ENCODE measurements at places on chromosomes 12 and 14. TPM values are rescaled to one million over a fixed set of nuclear protein-coding genes. Genes with fewer than 3 reads are reported as not detected.

GRCh38 chr12:91877456-91878235 is 268.0 kb downstream of the BTG1 start:
- DNase-seq: no peak

GRCh38 chr12:64685605-64686004 is 73.6 kb downstream of the GNS start:
- no peak for DNase-seq

- no peak for DNase-seq
Measured at GRCh38 chr14:103738701-103739451, 23.3 kb downstream of the ZFYVE21 start.

DNA sequence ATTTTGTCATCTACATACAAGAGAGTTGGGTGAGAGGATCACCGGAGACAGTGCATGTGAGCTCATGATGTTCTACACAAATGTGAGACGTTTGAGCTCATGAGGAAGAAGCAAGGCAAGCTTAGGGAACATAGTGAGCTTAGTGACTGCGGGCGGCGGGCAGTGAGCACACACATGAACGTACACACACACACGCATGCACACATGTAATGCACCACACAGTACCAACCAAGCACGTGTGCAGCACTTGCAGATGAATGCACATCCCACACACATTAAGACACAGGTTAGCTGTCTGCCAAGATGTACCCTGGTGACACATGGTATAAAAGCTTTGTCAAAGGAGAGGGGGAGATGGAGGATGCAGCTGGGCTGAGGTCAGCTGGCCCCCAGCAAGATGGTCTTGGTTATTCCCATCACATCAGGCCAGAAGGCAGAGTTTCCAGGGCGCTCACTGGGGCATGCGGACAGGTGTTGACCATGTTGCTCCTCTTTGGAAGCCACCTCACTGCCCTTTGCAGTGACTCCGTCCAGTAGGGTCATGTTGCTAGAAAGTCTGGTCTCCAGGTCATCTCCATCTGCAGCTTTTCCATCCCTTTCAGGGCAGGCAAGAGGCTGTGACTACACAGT is 8.7 kb upstream of the CACNA2D4 start:
- DNase-seq: no peak

DNA sequence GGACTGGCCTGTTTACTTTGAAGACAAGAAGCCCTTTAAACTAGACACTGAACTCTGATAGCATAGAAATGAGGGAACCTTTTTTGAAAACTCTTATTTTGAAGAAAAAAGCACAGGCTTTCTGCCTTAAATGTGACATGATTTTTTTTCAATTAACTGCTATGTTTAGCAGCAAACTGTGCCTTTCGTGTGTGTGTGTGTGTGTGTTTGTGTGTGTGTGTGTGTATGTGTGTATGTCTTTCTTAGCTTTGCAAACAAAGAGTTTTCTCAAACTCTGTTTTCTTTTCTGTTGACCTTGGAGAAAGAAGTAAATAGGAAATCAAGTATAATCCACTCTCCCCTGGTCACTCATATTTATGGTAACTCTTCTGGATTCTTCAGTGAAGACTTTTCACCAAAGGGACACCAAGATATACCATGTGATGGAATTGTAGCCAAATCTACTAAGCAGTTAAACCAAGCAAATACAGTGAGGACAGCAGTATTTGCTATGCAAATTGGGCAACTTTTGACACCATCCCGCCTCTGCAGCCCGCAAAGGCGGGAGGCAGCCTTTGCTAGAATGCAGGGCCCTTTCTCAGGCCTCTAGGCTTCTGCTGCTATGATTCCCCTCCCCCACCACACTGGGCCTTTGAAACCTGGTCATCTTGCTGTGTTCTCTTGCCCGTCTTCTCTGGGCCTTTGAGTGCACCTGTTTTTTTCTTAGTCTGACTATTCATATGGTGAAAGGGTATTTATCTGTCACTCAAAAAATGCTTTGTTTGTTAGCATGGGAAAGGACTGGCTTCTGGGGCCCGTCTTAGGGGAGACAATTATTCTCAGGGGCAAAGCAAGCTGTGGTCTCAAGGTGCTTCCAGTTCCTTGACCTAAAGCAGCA is 107.9 kb downstream of the MYRFL start:
- no peak for DNase-seq

DNA sequence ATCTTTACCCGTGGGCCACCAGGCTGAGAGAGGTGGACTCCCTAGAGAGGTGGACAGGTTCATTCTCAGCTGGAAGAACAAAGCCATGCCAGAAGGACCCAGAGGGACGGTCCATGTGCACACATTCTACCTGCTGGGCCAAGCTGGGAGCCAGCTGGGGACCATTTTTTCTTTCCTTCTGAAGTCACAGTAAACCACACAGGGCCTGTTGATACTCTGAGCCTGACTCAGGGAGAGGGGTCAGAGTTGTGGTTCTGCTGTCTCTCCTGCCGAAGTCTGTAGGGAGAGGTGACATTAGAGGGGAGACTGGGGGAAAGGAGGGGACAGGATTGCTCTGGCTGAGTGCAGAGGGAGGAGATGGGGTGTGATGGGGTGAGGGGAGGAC is 148.6 kb downstream of the TSPAN9 start:
- DNase-seq: no peak

GRCh38 chr14:45526715-45527549 is 273.9 kb upstream of the MIS18BP1 start:
- DNase-seq: no peak

DNA sequence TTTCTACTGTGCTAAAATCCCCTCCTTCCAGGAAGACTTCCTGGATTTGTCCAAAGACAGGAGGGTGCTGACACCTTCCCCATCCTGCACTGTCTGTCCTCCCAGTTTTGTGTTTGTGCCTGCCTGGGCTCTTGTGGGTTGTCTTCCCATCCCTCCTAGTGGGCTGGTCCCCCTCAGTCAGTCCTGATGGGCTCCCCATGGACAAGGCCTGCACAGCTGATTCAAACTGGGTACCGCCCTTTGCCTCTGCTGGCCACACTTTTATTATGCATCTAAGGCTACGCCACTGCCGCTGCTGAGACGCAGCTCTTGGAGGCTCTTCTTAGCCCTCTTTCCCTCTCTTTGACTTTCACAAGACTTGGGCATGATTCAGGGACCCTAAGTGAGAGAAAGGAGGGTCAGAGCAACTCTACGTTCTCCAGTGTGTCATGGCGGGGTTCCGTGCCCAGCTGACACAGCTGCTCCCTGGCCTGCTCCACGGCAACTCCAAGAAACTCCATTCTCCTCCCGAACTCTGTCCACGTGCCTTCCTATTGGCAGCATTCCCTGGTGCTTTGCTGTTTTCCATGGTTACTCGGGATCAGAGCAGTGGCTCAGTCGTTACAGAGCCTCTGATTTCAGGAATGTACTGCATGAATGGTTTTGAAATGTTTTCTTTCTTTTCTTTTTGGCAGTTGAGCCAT is 3.8 kb upstream of the KRT85 start:
- no peak for DNase-seq

DNA sequence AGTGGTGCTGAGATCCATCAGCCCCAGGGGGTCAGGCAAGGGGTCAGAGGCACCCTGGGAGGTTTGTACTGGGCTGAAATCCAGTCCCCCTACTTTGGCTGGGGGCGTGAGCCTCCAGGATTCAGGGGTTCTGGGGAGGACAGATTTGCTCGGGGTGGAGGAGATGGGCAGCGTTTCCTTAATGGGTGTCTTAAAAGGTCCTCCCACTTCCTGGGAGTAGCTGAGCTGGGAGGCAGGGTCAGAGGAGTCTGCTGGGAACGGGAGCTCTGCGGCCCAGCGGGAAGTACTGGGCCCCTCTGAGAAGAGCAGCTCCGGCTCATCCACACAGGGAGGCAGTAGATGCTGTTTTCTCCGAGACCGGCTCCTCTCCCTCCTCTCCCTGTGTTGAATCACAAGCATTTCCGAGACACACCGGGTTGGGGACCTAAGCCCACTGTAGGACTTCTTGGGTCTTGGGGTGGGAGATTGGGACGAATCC is 2.1 kb upstream of the TEX52 start:
- DNase-seq: no peak

DNA sequence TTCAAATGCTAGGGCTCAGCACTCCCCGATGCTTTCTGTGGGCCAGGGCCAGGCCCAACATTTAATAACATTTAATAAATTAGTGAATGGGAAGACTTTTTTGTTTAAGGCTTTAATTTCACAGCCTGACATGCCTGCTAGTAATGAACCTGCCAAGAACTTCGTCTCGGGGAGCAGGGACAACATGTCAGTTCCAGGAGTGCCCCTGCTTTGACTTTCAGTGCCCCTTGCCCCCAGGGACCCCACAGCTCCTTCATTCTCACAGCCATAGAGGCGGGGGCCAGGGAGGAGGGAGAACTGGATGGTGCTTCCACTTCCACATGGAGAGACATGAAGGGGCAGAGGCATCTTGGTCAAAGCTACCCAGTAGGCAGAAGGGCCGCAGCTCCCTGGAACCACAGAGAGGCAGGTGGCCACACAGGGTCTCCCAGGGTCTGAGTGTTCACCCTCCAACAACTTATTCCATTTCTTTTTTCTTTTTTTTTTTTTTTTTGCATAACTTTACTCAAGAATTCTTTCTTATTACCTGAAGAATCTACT is 66.0 kb upstream of the DDX11 start:
- DNase-seq: no peak

Gene MUCL1
- 1.2 TPM for total RNA-seq

Gene GPRC5D
- not detected for total RNA-seq

Gene INHBC
- not detected for total RNA-seq

Measured in thymus (tissue), 14 donors.